ENCODE measurements at places on chromosomes 2 and 18.

DNA sequence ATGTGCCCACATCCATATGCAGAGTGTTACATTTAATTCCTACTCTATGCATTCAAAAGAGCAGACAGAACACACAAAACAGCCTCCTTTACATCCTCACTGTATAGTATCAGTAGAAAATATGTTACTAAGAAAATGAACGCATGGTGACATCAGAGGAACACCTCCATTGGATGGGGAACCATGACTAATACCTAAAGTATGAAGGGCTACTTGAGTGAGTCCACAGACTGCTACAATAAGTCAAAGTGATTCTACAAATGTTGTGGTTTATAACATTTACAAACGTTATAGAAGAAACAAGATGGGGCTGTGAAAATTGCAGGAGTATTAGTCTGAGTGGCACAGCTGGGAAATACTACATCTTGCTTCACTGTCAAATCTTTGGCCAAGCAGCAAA lies 1830.9 kb upstream of the PIK3C3 start:
- DNase-seq, result no peak

GRCh38 chr2:447902-448665 lies 160.2 kb upstream of the ALKAL2 start:
- DNase-seq, result no peak

DNA sequence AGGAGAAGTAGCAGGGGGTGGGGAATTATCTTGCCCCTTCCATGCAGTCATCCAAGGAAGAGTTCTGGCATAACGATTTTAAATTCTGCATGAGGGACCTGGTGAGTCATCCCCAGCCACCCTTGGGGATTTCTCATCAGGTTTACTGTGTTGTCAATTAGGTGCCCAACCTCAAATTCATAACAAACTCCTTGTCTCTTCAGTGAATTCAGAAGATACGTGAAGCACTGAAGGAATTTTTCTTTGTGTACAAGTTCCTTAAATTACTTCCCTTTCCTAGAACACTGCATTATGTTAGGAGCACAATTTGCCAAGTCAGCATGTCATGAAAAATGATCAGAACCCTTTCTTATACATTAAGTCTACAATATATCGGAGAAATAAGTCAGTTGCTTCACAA lies 70.8 kb upstream of the NOSTRIN start:
- DNase-seq, result no peak

- DNase-seq, result no peak
These were observed 289.4 kb upstream of the CXCR4 start for GRCh38 chr2:136407117-136407951.

DNA sequence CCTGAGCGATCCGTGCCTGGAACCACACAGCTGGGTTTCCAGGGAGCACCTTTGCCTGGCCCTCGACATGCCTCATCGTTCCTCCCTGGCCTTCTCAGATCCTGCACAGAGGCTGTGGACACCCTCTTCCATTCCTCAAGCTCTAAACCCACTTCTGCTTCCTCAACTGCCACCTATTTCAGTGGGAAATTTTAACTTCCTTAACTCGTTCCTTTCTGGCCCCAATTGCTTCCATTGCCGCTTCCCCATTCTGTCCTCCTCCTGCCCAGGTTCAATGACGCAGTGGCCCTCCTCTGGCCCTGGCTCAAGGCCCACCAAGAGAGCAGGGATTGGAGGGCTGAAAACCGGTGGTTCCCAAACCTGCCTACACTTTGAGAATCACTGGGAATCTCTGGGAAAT lies 4.8 kb upstream of the B3GNT7 start:
- DNase-seq, result no peak

DNA sequence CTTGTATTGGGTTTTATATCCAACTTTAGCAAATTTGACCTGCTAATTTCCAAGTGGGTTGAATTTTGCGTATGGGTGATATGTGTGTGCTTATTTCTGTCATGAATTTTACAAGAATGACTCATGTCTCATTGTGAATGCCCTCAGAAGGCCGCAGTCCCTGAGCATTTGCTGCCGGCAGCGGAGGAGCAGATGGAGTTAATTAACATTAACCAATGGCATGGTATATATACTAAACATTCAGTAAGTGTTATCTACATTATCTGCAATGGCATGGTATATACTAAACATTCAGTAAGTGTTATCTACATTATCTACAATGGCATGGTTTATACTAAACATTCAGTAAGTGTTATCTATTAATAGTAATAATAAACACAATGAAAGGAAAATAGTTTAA lies 90.1 kb downstream of the DOK6 start:
- no peak for DNase-seq

GRCh38 chr2:88561646-88562388 lies 65.4 kb downstream of the EIF2AK3 start:
- no peak for DNase-seq

GRCh38 chr18:79200546-79201268 lies 131.5 kb downstream of the ATP9B start:
- no peak for DNase-seq

DNA sequence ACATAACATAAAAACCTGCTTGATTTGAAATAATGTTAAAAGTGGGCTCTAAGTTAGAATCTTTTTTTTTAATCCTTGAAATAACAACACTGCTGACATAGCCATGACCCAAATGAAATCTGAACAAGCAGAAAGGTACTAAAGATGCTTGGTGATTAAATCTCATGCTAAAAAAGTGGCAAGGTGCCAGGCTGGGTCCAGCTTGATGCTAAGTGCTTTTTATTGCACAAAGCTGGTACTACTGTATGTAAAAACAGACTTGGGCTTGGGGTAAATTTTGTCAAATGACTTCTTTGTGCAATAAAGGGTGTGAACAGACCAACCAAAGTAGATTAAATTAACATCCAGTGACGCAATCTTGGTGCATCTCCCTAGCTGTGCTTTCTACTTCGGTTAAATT lies 13.4 kb downstream of the BCL11A start:
- no peak for DNase-seq

DNA sequence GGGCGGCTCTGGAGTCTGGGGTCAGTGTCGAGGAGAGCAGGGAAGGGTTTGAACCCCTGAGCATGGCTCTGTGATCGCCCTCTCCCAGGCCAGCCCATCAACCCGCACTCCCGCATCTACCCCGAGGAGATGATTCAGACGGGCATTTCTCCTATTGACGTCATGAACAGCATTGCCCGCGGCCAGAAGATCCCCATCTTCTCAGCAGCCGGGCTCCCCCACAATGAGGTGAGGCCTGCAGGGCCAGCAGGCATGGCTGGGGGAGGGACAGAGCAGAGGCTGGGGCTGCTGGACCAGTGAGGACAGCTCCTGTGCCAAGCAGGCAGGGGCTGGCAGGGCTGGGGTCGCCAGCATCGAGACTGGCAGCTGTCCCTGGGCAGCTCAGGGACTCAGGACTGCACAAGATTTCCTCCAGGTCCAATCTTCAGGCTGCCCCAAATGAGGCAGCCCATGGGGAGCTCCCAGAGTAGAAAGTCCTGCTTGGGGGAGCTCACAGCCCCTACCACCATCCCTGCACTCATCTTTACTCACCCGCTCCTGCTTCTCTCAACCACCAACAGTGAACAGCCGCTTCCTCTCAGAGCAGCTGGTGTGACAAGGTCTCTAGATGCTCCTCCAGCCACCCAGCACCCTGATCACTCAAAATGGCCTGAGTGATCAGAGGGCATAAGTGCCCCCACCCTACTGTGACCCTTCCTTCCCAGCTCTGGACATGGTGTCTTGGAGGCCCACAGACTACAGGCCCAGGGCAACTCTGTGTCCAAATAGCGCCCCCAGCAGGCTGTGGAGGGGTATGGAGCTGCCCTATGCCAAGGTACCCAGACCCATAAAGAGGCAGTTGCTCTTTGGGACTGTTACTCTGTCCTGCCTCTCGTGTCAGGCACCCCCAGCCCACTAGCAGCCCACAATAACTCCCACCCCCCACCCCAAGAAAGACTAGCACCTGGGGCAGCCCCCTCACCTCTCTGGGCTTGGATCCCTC lies 18.3 kb upstream of the ANKRD53 start:
- peak; percentile 10 for DNase-seq

GRCh38 chr2:119732601-119733164 lies 27.0 kb upstream of the PTPN4 start:
- no peak for DNase-seq
